ENCODE measurements at places on chromosomes 1 and 21. TPM values are rescaled to one million over a fixed set of nuclear protein-coding genes. Genes with fewer than 3 reads are reported as not detected.

DNA sequence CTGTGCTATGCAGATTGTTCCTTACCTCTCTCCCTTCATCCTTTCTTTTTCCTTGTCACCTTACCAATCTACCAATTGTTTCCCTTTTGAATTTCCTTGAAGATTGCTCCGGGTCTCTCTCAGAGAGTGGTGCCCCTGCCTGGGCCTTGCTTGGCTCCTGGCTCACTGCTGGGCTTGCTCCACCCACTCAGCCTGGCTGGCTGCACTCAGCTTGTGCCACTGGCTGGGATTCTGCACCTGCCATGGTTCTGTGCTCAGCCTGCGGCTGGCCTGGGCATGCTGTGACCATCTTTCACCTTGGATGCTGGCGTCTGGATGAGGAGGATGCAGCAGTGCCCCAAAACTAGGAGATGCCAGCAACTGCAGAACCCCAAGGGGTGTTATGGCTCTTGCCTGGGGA lies 463.9 kb upstream of the CXADR start:
- no peak overlapping the region for H3K4me3 ChIP-seq
- no peaks in the 10 kb centered on the region for H3K27me3 ChIP-seq
- no peak overlapping the region for H3K27ac ChIP-seq
- H3K4me1 ChIP-seq = no peaks in the 10 kb centered on the region
- no peaks in the 10 kb centered on the region for H3K36me3 ChIP-seq

DNA sequence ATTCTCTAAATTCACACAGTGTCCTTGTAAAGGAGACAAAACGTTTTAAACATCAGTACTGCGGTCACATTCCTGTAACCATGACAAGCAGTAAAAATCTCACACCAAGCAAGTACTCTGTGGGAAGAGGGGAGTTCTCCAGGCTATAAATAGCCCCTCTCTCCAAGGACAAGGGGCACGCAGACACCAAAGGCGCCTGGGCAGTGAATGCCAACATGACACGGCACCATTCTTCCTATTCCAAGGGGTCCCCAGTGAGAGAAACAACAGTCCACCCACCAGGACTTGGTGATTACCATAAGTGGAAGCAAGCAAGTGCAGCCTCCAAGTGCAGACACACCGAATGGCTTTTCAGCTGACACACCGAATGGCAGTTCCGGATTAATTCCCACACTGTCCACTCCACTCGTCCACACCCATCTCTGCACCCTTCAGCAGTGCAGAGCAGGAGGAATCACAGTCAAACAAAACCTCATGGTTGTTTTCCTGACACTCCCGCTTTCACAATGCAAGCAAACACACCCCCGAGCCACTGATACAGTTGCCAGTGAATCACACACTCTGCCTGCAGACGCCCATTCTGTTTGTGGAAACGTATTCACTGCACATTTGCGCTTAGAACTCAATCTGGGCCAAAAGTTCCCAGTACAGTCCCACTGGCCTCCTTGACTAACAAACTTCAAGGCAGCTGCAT lies 1.8 kb downstream of the PTTG1IP start:
- H3K4me1 ChIP-seq = peaks cover 26% of the 10 kb centered on the region
- H3K36me3 ChIP-seq = no peaks in the 10 kb centered on the region
- H3K27ac ChIP-seq = peak overlapping the region; percentile 80
- H3K27me3 ChIP-seq = no peaks in the 10 kb centered on the region
- peak; percentile 47 for DNase-seq

GRCh38 chr1:246095443-246095842 lies 411.6 kb downstream of the SMYD3 start:
- no peaks in the 10 kb centered on the region for H3K4me1 ChIP-seq
- no peaks in the 10 kb centered on the region for H3K27me3 ChIP-seq
- DNase-seq = no peak
- no peak overlapping the region for H3K4me3 ChIP-seq
- H3K36me3 ChIP-seq = no peaks in the 10 kb centered on the region
- H3K27ac ChIP-seq = no peak overlapping the region

GRCh38 chr1:228963795-228964177 lies 228.5 kb downstream of the RHOU start:
- no peak overlapping the region for H3K27ac ChIP-seq
- H3K27me3 ChIP-seq = no peaks in the 10 kb centered on the region
- no peak for DNase-seq
- peaks cover 3% of the 10 kb centered on the region for H3K4me1 ChIP-seq
- H3K4me3 ChIP-seq = no peak overlapping the region
- H3K36me3 ChIP-seq = no peaks in the 10 kb centered on the region

- no peak overlapping the region for H3K27ac ChIP-seq
- H3K4me3 ChIP-seq = no peak overlapping the region
- no peaks in the 10 kb centered on the region for H3K27me3 ChIP-seq
- H3K36me3 ChIP-seq = no peaks in the 10 kb centered on the region
Measured at GRCh38 chr1:206953626-206954025, 7.4 kb upstream of the PIGR start.

DNA sequence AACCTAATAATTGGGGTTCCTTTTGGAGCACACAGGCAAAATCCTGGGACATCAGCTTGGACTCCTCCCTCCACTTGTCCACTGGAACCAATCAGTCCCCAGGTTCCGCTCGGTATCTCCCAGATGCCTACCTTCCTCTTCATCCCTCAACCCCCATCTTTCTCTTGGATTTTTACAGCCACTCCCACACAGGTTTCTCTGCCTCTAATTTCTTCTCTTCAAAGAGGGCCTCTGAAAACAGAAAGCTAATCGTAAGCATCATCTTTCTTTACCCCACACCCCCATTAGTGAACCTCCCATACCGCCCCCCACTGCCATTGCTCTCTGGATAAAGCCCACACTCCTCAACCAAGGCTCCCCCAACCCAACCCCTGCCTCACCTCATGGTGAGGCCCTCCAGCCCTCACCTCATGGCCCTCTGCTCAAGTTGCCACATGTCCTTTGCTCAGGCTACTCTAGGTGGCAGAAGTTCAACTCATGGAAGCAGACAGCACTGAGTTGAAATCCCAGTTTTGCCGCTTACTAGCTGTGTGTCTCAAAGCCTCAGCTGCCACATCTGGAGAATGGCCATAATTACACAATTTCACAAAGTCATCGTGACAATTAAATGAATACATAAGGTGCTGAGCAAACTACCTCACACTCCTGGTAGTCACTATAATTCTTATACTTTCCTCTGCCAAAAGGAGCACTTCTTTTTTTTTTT lies 18.1 kb upstream of the WASF2 start:
- no peaks in the 10 kb centered on the region for H3K27me3 ChIP-seq
- DNase-seq = no peak
- H3K36me3 ChIP-seq = no peaks in the 10 kb centered on the region
- H3K27ac ChIP-seq = no peak overlapping the region

DNA sequence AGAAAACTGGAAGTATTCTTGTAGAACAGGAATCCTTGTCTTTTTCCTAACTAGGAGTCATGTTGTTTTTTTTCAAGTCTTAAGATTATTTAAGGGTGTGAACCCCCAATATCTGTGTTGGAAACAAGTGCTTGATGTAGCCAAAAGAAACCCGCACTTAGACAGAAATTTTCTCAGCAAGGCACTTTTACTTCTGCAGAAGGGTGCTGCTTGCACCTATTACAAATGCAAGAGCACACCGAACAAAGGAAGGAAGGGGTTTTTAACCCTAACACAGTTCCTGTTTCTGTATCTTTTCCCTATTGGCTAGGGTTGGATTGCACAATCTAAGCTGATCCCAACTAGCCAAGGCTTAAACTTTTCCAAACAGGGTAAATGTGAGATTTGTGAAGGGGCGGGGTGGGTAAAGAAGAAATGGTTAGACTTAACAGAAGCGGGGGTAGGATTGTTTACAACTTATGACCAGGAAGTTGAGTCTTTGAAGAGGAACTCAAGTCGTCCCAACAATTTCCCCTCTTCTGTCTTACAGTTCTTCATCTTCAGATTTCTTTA lies 75.1 kb downstream of the ZFYVE9 start:
- no peaks in the 10 kb centered on the region for H3K27me3 ChIP-seq
- H3K4me3 ChIP-seq = no peak overlapping the region
- no peak for DNase-seq
- H3K36me3 ChIP-seq = no peaks in the 10 kb centered on the region
- no peak overlapping the region for H3K27ac ChIP-seq

The LRRC8B gene
- total RNA-seq = 25.6 TPM

DNA sequence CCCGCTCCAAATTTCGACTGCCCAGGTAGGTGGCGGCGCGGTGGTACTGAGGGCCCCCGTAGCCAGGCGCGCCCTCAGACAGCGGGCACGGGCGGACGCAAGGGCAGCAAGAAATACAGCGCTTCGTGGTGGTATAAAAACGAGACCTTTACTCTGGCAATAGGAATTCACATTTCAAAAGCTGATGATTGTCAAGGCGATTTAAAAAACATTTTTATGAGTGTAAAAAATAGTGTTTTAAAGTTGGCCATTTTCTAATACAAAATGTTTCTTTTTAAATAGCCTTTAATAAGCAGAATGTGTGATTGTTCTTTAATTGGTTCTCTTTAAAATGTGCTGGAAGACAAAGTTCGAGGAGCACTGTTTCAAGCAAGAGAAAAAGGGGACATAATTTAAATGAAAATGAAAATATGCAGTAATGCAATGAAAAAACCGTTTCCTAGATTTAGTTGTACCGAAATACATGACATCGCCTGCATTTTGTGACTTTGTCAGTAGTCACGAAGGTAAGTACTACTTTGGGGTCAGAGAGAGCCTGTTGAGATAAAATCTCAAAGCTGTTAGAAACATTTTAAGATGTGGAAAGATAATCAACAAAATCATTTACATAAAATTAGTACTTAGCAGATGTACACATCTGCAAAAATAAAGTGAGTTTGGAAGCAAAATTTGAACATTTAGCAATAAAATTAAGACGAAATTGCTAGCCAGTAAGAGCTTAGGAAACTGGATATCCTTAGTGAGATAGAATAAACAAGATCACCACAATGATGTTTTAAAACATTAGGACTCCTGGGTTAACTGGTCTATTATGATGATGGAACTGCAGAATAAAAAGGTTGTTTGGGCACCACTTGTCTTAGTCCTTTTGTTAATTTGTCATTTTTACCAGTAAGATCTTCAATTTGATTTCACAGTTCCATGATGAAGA lies 1.1 kb upstream of the PSMG1 start:
- no peaks in the 10 kb centered on the region for H3K4me1 ChIP-seq
- no peaks in the 10 kb centered on the region for H3K27me3 ChIP-seq
- DNase-seq = no peak
- H3K27ac ChIP-seq = peak overlapping the region; percentile 86

DNA sequence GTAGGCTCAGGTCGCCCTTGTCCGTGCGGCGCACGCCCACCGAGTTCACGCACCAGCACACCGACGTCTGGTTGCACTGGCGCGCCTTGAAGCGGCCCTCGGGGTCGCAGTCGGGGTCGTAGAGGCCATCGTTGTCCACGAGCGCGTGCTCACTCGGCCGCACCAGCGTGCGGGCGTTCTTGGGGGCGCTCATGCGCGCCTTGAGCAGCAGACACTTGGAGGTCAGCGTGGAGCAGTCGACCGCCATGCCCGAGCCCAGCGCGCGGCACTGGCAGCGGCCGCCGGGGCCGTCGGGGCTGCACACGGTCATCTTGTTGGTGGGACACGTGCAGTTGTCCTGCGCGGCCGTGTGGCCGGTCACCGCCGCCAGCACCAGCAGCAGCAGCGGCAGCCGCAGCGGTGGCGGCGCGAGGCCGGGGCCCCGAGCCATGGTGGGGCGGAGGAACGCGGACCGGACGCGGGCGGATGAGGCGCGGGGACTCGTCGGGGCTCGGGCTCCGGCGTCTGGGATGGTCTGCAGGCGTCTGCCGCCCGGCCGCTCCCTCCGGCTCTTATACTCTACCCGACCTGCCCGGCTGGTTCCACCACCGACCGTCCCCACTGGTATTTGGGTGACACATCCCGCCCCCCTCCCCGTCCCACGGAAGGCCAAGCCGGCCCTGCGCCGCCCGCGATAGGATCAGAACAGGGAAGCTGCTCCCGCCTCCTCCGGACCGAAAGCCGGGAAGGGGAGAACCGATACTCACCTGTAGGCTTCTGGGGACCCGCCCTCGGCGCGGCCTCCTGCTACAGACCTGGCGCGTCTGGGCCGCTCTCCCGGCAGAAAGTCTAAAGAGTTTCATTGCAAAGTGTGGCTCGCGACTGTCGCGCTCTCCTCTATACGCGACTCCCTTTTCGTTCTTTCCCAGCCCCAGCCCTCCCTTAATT lies at the start of gene TACSTD2:
Gene TACSTD2, minus strand, starts transcription at position 526 of the 927 bp plus-strand sequence. Its CDS starts 96 bp downstream, at position 430.
- H3K36me3 ChIP-seq = no peaks in the 10 kb centered on the region
- H3K4me3 ChIP-seq = peak within 1 kb of the TSS; percentile 52
- H3K27ac ChIP-seq = peak within 1 kb of the TSS; percentile 87
- no peaks in the 10 kb centered on the region for H3K27me3 ChIP-seq
- H3K4me1 ChIP-seq = peaks cover 8% of the 10 kb centered on the region

The SLC25A34 gene
- total RNA-seq = 1.1 TPM

- H3K27me3 ChIP-seq = no peaks in the 10 kb centered on the region
- H3K4me1 ChIP-seq = no peaks in the 10 kb centered on the region
- DNase-seq = peak; percentile 37
- no peak overlapping the region for H3K4me3 ChIP-seq
- H3K36me3 ChIP-seq = no peaks in the 10 kb centered on the region
Measured at GRCh38 chr1:182069028-182069466, 7.5 kb upstream of the ZNF648 start.

DNA sequence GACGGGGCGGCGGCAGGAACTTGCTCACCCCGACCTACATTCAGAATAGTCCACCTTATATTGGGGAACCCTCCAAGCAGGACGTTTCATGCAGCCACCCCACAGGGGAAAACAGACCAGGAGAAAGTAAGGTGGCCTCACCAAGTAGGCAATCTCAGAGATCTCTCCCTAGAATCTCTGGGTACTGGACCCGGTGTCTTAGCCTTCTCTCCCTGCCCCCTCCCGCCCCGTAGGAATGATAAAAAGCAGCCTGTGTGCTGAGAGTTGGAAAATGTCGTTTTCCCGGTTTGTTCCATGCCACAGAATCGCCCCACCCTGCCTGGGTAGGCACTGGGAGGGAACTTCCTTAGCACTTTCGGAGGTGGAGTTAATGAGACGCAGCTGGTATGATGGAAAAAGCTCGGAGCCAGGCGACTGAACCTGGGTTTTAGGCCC lies 789 bp upstream of the PTPN14 start:
- H3K27me3 ChIP-seq = no peaks in the 10 kb centered on the region
- peak; percentile 76 for DNase-seq
- peak overlapping the region; percentile 91 for H3K27ac ChIP-seq
- peak overlapping the region; percentile 87 for H3K4me3 ChIP-seq

DNA sequence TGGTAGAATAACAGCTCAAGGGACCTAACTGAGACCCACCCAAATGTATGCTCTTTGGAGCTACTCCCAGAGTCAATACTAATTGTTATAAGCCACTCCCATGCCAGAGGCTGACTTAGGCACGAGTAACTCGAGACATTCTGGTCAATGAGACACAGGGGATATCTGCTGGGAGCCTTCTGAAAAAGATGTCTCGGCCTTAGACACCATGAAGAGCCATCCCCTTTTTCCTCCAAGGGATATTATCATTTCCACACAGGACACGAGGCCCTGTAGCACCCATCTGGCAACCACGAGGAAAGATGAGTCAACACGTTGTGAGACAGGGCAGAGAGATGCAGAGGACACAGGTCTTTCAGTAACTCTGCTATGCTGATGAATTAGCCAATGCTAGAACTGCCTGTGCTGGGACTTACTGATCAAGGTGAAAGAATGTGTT lies 30.7 kb downstream of the ITPKB start:
- H3K27me3 ChIP-seq = no peaks in the 10 kb centered on the region
- no peak for DNase-seq
- peaks cover 29% of the 10 kb centered on the region for H3K4me1 ChIP-seq
- no peaks in the 10 kb centered on the region for H3K36me3 ChIP-seq

Measured in prostate gland (tissue), 2 donors.